ENCODE measurements at places on chromosomes 12 and 14. TPM values are rescaled to one million over a fixed set of nuclear protein-coding genes. Genes with fewer than 3 reads are reported as not detected.

The TAS2R19 gene
- not detected for total RNA-seq

The CLEC7A gene
- not detected for total RNA-seq

The CISTR gene
- not detected for total RNA-seq

The HOXC13 gene
- 16.4 TPM for total RNA-seq

The BCDIN3D gene
- 4.4 TPM for total RNA-seq
